ENCODE measurements at places on chromosomes 3 and 15. TPM values are rescaled to one million over a fixed set of nuclear protein-coding genes. Genes with fewer than 3 reads are reported as not detected.

DNA sequence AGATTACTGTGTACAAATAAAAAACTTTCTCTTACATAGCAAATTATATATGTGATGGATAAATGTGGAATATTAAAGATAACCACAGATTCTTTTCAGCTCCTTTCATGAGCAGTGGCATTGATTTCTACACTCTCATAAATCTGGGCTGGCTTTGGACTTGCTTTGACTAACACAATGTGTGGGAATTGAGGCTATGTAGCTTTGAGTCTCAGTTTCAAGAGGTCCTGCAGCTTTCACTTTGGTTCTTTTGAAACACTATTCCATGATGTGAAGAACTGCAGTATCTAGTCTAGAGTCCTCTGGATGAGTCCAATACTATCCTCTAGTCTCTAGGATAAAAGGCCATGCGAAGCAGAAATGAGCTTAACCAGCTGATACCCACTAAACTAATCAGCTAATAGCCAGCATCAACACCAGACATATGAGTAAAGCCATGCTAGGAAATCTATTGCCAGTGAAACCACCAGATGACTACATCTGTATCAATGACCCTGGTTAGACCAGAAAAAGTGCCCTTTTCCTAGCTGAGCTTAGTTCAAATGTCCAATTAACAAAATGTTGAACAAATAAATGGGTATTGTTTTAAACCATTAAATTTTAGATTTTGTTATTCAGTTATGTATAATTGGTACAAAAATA, 274.9 kb upstream of the ZPLD1 start:
- no peak for DNase-seq
- H3K36me3 ChIP-seq: no peaks in the 10 kb centered on the region
- no peak overlapping the region for H3K27ac ChIP-seq
- no peak overlapping the region for H3K4me3 ChIP-seq
- no peaks in the 10 kb centered on the region for H3K27me3 ChIP-seq

- H3K36me3 ChIP-seq: no peaks in the 10 kb centered on the region
- DNase-seq: no peak
- H3K27ac ChIP-seq: no peak overlapping the region
- H3K4me1 ChIP-seq: peaks cover 32% of the 10 kb centered on the region
- H3K27me3 ChIP-seq: no peaks in the 10 kb centered on the region
Observed at GRCh38 chr3:61802772-61803171, 241.4 kb downstream of the PTPRG start.

The CTXN2 gene
- not detected for total RNA-seq

DNA sequence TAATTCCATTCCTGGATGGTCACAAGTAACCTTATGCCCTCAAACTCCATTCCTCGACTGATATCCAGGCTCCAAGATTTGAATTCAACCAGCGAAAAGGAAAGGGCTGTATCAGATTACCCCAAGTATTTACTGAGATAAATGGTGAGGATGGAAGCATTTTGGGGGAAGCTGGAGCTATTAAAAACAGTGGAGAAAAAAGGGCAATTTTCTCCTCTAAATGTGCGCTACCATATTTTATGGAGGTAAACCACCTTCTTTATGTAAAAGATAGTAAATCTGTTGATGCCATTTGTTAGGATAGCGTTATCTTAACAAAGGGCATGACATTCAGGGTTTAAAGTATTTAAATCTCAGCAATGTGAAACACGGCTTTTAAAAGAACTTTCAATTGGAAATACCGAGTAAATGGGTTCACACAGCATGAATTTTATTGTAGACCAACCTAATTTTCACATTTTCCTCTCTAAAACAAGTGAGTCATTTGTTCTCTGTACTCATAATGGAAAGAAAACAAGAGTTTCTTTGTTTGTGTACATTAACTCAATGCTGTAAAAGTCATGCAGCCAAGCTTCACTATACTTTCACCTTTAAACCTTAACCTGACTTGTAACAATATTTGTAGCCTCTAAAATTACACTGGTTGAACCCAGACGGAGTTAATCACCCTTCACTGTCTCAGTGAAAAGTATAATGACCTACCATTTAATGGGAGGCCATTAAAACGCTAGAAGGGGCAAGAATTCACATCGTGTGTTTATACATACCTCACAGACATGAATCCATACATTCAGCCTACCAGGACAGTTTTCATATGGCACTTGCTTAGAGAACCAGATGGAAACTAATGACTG, 773.4 kb downstream of the ROBO1 start:
- H3K27ac ChIP-seq: no peak overlapping the region
- no peaks in the 10 kb centered on the region for H3K4me1 ChIP-seq
- no peak overlapping the region for H3K4me3 ChIP-seq
- no peaks in the 10 kb centered on the region for H3K36me3 ChIP-seq
- no peaks in the 10 kb centered on the region for H3K27me3 ChIP-seq

GRCh38 chr15:99704444-99704838, 28.8 kb downstream of the LYSMD4 start:
- no peak overlapping the region for H3K4me3 ChIP-seq
- H3K27me3 ChIP-seq: no peaks in the 10 kb centered on the region
- no peaks in the 10 kb centered on the region for H3K36me3 ChIP-seq
- H3K27ac ChIP-seq: peak overlapping the region; percentile 45

The PDIA3 gene
- 764 TPM for total RNA-seq

DNA sequence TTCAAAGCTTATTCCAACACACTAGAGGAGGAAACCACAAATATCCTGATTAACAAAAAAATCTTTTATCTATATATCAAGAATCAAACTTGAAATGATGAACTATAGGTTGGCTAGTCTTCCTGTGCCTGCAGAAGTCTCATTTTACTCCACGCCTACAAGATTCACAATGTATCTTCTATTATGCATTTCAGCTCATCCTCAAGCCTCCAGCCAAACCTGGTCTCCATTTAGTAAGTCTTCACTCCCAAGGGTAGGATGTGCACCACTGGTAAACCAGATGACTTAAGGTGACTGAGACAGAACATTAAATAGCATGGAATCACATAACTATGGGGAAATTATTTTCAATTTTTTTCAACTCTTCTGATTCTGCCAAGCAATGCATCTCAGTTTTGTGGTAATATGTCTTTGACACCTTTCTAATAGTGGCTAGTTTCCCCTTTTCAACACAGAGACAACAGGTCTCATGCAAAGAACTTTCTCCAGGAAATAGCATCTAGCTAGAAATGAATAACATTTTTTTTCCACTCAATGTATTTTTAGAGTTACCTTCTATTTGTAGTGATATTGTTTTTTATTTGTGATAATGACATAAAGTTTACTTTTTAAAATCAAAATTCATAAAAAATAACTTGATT, 166.9 kb downstream of the TNIK start:
- no peak overlapping the region for H3K4me3 ChIP-seq
- no peak for DNase-seq
- no peaks in the 10 kb centered on the region for H3K27me3 ChIP-seq
- no peaks in the 10 kb centered on the region for H3K36me3 ChIP-seq

The FBXO40 gene
- total RNA-seq: not detected

DNA sequence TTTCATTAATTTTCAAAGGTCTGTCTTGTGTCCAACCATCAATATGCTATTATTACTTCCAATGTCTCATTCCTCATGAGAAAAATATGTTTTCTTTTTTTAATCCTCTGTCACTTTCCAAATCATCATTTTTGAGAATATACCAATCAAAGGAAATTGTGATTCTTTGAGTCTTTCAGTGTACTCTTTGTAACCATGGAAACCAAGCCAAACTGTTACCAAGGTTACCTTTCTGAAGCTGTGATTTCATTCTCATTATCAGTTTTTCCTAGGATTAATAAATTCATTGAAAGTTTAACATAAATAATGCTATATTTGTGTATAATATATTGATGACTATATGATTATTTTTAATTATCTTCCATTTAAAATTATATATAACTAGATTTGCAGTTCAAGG, 16.6 kb upstream of the PLSCR5 start:
- no peak for DNase-seq
- H3K27ac ChIP-seq: no peak overlapping the region
- no peak overlapping the region for H3K4me3 ChIP-seq
- no peaks in the 10 kb centered on the region for H3K36me3 ChIP-seq

The PPM1M gene
- 18.0 TPM for total RNA-seq

The ACKR4 gene
- 4.6 TPM for total RNA-seq

- H3K4me1 ChIP-seq: no peaks in the 10 kb centered on the region
- H3K27ac ChIP-seq: no peak overlapping the region
- H3K36me3 ChIP-seq: no peaks in the 10 kb centered on the region
- no peak overlapping the region for H3K4me3 ChIP-seq
- H3K27me3 ChIP-seq: no peaks in the 10 kb centered on the region
- no peak for DNase-seq
Observed at GRCh38 chr3:11095932-11096265, 58.4 kb upstream of the HRH1 start.

DNA sequence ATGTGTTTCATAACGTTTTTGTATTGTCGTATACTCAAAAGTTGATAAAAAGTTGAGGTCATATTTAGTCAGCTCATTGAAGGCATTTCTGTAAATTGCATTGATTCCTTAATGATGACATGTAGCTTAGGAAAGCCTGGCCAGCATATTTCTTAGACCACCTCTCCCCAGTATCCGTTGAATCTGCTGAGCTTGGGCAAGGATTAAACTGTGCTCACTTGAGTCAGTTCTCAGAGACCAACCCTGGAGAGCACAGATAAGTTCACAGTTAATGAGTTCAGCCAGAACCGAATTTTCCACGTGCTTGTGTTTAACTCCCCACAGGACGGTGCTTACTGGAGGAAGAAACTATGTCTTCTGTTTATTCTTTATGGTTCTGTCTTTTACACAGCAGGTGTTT, 132.7 kb downstream of the SLC25A26 start:
- no peaks in the 10 kb centered on the region for H3K27me3 ChIP-seq
- H3K36me3 ChIP-seq: no peaks in the 10 kb centered on the region
- no peak overlapping the region for H3K4me3 ChIP-seq
- H3K27ac ChIP-seq: no peak overlapping the region

The TMEM212 gene
- not detected for total RNA-seq

- DNase-seq: no peak
- H3K4me3 ChIP-seq: no peak overlapping the region
- H3K4me1 ChIP-seq: peaks cover 21% of the 10 kb centered on the region
- no peak overlapping the region for H3K27ac ChIP-seq
Observed at GRCh38 chr3:195913382-195913781, 5.0 kb upstream of the TNK2 start.

DNA sequence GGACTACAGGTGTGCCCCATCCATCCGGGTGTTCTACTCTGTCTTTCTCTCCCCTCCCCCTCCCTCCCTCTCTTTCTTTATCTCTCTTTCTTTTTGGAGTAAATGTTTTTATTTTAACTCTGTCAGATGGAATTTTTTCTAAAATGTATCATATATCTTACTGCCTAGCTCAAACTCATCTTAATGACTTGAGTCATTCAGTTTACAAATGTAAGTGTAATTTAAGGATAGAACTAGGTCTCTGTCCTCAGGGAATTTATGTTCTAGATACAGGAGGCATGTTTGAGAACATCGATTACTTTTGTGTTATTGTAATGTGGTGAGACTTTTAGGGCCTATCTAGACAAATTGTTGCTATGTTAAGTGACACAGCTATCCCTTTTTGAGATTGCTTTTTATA, 3.5 kb downstream of the TBC1D23 start:
- no peak overlapping the region for H3K4me3 ChIP-seq
- no peaks in the 10 kb centered on the region for H3K36me3 ChIP-seq
- H3K4me1 ChIP-seq: peaks cover 27% of the 10 kb centered on the region
- no peaks in the 10 kb centered on the region for H3K27me3 ChIP-seq
- no peak overlapping the region for H3K27ac ChIP-seq

The FAH gene
- total RNA-seq: 30.2 TPM

GRCh38 chr15:95511671-95512070, 818.8 kb upstream of the NR2F2 start:
- no peak overlapping the region for H3K4me3 ChIP-seq
- no peaks in the 10 kb centered on the region for H3K36me3 ChIP-seq
- H3K4me1 ChIP-seq: no peaks in the 10 kb centered on the region
- DNase-seq: no peak
- no peak overlapping the region for H3K27ac ChIP-seq

GRCh38 chr15:35186346-35186745, 101.3 kb upstream of the NANOGP8 start:
- H3K4me3 ChIP-seq: no peak overlapping the region
- DNase-seq: no peak
- no peaks in the 10 kb centered on the region for H3K27me3 ChIP-seq

- peak overlapping the region; percentile 50 for H3K27ac ChIP-seq
- peaks cover 7% of the 10 kb centered on the region for H3K4me1 ChIP-seq
- peak overlapping the region; percentile 44 for H3K4me3 ChIP-seq
- no peaks in the 10 kb centered on the region for H3K27me3 ChIP-seq
- peak; percentile 88 for DNase-seq
Observed at GRCh38 chr3:46812237-46812791, 50.9 kb downstream of the MYL3 start.

The TNNC1 gene
- total RNA-seq: 4.0 TPM

DNA sequence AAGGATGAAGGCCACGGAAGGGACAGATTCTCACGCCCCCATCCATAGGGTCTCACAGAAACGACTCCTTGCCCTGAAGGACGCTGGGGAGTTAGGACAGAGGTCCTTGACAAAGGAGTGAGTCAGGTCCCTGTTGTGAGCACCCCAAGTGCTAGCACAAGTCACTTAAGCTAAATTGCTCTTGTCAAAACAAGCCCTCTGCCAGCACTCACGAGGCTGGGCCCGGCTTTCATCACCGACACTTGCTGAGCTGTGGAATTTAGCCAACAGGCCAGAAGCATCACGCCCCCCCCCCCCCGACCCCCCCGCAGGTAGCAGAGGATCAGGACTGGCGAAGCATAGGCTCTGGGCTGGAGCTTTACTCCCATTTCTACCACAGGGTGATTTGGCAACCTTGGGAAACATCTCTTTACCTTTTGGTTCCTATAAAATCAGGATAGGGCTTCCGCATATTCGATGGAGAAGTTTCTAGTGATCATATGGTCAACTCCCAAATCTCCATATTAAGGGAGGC, 75.4 kb downstream of the ADCY5 start:
- no peak overlapping the region for H3K27ac ChIP-seq
- no peaks in the 10 kb centered on the region for H3K27me3 ChIP-seq
- H3K4me3 ChIP-seq: no peak overlapping the region
- H3K4me1 ChIP-seq: no peaks in the 10 kb centered on the region

DNA sequence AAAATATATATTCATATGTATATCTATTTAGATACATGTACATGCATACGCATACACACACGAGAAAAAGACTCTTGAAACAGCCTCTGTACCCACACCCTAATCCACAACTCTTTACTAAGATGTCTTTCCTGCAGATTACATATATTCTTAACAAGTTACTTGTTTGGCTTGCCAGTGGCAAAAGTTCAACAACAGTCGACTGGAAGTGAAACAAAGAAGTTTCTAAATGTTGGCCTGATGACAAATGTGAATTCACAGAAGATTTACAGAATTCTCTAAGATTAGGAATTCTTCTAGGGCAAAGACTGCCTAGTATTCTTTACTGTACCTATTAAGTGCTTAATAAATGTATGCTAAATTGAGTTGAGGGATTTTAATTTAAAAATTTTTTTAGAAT, 116.8 kb downstream of the CDIN1 start:
- DNase-seq: no peak
- no peaks in the 10 kb centered on the region for H3K36me3 ChIP-seq
- no peaks in the 10 kb centered on the region for H3K27me3 ChIP-seq
- H3K4me3 ChIP-seq: no peak overlapping the region

The SEMA3B gene
- 27.4 TPM for total RNA-seq

- no peak for DNase-seq
- no peaks in the 10 kb centered on the region for H3K4me1 ChIP-seq
- no peaks in the 10 kb centered on the region for H3K36me3 ChIP-seq
- H3K27ac ChIP-seq: no peak overlapping the region
- H3K27me3 ChIP-seq: no peaks in the 10 kb centered on the region
Observed at GRCh38 chr3:140553591-140553990, 124.3 kb upstream of the TRIM42 start.
